Activated CD4-positive, alpha-beta T cell treated with anti-CD3 and anti-CD28 coated beads, Interleukin-2, amount 50 U/mL, for 24 hours (primary cell): ENCODE measurements at places on chromosomes 6 and 20.

- DNase-seq: no peak
Measured at GRCh38 chr6:22954749-22955385, 385.5 kb downstream of the HDGFL1 start.

GRCh38 chr6:131419702-131420101 is 153.3 kb upstream of the ARG1 start:
- DNase-seq: no peak

DNA sequence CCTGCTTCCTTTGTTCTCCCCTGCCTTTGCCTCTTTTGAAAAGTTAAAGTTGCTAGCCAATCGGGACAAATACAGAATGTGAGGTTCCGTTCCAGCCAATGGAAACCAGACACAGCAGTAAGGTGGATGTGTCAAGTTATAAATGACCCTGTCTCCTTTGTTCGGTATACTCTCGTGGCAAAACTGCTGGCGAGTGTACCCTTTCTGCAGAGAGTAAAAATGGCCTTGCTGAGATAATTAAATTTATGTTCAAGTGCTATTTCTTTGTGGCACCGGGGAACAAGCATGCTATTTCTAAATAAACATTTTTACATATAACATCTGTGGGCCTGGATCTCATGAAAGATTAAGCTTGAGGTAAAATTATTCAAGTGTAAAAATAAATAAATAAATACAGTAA is 50.2 kb downstream of the RARS2 start:
- no peak for DNase-seq

DNA sequence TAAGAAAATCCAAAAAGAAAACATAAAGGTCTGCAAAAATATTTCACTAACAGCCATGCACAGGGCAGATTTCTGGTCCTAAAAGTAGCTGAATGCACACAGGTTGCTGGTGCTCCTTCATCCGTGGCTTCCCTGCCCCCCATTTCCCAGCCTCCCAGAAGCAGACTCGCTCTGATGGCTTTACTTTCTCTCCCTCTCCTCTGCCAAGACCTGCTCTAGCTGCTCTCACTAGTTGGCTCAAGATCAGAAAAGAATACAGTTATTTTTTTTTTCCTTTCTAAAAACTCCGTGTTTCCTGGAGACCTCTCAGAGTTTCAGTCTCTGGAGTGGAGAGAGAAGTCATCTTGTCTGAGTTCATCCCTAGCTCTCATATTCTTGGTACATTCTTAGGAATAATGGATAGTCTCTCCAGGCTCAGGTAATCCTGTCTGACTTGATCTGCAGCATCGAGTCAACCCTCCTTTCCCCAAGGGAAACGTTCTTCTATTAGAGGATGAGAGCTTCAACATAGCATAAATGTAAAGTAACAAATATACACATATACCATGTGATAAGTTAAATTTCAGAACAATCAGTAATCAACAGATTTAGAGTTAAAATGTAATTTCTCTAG is 214.2 kb downstream of the TBC1D7 start:
- DNase-seq: no peak

GRCh38 chr20:43666376-43667328 is at the start of gene MYBL2:
TSS of gene MYBL2 (plus strand) at chr20:43667114. CDS start at chr20:43667284, 170 bp downstream.
- DNase-seq: peak; percentile 51

- DNase-seq: no peak
Measured at GRCh38 chr20:8221887-8222419, 89.9 kb downstream of the PLCB1 start.
